NCI-H82 (cell line): ENCODE measurements at places on chromosomes 7 and 10.

- no peak for DNase-seq
Measured at GRCh38 chr10:130780763-130781162, 530.8 kb downstream of the TCERG1L start.

DNA sequence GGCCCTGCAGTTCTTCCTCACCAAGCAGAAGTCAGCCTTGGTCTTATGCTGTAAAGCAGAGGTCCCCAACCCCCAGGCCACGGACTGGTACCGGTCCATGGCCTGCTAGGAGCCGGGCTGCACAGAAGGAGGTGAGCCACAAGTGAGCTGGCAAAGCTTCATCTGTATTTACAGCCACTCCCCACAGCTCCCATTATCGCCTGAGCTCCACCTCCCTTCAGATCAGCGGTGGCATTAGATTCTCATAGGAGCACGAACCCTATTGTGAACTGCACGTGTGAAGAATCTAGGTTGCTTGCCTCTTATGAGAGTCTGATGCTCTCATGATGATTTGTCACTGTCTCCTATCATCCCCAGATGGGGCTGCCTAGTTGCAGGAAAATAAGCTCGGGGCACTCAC is 87.6 kb upstream of the NEBL start:
- peak; percentile 34 for DNase-seq

DNA sequence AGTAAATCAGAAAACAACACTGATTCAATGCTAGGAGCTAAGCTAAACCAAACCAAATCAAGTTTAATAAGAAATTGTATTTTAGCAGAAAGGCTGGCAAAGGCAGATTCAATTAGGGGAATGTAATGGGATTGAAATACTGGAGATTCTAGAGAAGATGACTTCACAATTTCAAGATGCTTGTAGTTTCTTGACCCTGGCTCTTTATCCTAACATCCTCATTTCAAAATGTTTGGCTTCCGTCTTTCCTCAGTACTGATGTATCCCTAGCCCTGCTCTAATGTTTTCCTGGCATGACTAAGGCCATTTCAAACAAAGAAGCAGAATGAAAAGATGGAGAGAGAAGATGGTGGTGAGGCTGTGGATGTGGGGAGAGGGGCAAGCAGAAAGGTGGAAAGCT is 2.7 kb upstream of the JCAD start:
- DNase-seq, result no peak

- DNase-seq, result no peak
Measured at GRCh38 chr7:85595750-85596178, 408.9 kb upstream of the SEMA3D start.

- DNase-seq, result no peak
Measured at GRCh38 chr7:133724694-133725093, 402.4 kb upstream of the LRGUK start.

- DNase-seq, result no peak
Measured at GRCh38 chr7:45157286-45157652, 322 bp upstream of the RAMP3 start.

GRCh38 chr10:59212301-59212798 is 35.9 kb downstream of the PHYHIPL start:
- peak; percentile 42 for DNase-seq

GRCh38 chr10:71312811-71313789 is 6.0 kb upstream of the SLC29A3 start:
- peak; percentile 72 for DNase-seq

DNA sequence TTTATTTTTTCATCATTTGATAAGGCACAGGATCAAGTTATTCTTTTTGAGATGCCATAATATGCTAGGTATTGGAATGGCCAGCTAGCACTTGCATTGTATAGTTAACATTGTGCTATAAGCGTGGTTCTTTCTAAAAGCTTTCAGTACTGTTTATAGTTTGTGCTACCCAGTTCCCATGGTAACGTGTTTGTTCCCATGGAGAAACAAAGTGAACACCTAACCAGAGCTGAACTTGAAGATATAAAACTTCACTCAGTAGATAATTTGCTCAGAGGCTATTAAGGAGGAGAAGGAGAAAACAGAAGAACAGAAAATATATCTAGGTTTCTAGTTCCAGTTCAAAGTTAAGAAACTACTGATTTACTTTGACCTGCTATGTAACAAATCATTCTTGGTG is 23.6 kb upstream of the ITGB8 start:
- DNase-seq, result no peak

DNA sequence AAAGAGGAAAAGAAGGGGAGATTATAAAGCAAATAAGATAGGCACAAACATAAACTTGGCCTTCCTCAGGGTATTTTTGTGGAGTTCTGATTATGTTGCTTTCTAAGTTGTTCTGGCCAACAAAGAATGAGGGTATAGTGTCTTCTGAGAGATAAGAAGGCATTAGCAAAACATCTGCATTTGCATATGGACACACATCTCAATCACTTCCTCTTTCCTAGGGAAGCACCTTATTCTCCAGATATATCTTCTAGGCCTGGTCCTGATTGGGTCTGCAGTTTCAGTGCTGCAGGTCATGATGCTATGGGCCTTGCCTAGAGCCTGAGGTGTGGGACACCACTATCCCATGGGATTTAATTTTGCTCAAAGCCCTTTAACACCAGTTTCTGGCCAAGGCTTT is 308.8 kb upstream of the PHYHIPL start:
- no peak for DNase-seq

GRCh38 chr10:132300582-132300981 is 7.2 kb downstream of the STK32C start:
- DNase-seq, result no peak

DNA sequence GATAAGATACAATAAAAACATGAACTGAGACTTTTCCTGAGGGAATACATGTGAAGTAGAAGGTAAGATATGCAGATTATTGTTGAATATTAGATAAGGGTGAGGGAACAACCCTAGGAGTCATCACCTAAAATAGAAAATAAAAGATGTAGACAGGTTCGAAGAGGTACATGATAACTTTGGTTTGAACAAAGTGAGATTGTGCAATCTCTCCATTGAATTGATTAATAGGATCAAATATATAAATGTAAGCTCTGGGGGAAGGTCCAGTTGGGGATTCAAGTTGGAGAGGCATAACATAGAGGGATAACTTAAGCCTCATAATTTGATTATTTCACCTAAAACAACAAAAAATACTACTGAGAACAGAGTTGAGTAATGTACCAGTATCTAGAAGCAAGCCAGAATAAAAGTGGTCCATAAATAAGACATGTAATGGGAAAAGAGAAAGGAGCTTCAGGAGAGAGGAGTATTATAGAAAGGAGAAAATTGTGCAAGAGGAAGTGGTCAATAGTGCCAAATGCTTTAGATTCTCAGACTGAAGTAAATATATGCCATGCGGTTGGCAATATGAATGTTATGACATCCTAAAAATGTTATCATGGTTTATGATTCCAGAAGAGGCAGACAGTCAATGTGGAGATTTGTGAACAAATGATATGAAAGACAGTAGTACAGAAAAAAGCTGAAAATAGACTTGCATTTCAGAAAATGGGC is 282.3 kb upstream of the CHRM2 start:
- no peak for DNase-seq

DNA sequence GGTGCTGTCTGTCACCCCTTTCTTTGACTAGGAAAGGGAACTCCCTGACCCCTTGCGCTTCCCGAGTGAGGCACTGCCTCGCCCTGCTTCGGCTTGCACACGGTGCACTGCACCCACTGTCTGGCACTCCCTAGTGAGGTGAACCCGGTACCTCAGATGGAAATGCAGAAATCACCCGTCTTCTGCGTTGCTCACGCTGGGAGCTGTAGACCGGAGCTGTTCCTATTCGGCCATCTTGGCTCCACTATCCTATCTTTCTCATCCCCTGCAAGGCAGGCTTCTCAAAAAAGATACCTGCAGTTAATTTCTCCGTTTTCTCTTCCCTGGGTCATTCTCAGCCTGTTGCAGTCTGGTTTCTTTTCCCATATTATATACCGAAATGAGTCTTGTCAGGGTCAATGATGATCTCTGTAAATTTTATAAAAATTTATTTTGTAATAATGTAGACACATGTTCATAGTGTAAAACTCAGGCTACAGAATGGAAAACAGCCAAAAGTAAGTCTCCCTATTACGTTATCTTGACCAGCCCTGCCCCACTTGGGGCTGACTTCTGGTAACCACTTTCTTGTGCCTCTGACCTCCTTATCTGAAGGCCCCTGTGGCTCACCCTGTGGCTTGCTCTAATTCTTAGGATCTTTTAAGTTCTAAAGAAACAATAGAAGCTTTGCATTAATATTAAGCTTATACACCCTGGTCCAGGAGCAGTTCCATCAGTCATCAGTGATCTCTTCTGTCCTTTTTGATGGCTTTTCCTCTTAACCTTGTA is 20.7 kb downstream of the BLVRA start:
- DNase-seq, result no peak

- peak; percentile 81 for DNase-seq
Measured at GRCh38 chr7:81845744-81846241, 75.9 kb upstream of the HGF start.

DNA sequence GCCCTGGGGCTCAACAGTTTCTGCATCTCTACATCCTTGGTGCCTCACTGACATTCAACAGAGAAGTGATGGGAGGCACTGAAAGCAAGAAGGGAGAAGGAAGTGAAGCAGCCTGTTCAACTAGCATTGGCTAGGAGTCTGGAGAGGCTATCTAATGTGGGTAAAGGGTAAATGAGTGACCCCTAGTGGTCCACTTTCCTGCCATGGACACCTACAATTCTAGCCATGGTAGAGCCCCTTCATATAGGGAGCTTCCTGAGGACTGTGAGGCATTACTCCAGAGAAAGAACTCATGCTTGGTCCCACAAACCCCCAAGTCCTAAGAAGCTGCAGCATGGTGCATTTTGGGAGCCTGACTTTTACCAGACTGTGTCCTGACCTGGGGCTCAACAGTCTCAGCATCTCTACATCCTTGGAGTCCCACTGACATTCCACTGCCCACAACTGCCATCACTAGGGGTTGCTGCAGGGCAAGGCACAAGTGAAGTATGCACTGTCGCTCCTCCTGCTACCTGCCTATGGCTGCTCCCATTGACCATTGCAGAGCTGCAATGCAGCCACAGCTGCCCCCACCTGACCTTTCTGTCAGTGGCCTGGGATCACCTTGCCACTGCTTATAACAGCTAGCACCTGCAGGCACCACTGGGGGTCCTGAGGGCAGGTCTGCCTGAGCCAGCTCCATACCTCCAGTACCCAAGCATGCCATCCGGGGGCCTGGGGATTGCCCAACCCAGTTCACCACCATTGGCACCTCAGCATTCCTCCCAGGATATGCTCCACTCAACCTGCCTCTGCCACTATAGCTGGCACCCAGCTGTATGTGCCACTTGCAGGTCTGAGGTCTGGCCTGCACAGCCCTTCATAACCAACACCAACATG is 44.1 kb upstream of the CDK6 start:
- peak; percentile 68 for DNase-seq

DNA sequence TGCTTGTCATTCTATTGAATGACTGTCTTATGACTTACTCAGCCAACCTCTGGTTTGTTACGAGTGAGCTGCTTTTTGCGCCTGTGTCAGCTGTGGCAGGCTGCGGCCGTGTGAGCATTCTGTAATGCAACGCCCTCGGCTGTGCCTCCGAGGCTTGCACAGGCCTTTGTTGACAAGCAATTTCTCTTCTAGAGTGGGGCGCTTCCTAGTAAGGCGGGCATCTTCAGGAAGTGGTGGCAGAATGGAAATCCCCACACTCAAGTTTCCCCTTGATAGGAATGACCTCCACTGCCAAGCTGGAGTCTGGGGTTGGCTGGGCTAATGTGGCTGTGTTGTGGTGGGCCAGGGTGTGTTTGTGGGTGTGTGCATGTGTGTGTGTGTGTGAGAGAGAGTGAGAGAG is 20.2 kb upstream of the TMEM178B start:
- DNase-seq, result no peak

DNA sequence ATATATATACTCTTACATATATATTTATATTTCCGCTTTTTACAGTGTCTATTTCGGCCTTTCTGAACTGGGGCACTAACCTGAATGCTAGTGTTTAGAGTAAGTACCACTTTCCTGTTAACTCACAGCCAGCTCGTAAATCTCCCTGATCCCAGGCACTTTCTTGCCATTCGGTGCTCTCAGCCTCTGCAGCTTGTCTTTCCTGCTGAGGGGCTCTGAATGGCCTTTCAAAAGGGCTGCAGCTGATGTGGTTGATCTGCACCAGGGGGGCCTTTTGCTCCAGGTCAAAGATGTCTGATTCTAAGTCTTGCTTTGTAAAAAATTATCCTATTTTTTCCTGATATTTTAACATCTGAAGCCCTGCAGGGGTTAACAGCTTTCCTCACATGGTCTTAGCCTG is 25.5 kb upstream of the HPS1 start:
- peak; percentile 27 for DNase-seq

DNA sequence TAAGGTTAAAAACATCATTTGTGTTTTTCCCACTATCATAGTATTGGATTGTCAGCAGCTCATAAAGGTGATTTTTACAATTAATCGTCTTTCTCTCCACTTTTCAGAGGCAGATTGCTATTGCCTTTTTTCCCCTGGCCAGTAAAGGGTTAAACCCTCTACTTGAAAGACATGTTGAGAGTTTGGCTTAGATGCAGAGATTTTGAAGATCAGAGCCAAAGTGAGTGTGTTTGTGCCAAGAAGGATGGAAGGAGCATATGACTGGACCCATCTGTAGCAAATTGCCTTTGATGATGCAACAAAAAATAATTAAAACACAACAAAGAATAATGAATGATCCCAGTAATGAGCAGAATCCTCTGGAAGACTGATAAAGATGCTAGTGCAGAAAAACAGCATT is 373.1 kb downstream of the MALRD1 start:
- DNase-seq, result no peak

- DNase-seq, result no peak
Measured at GRCh38 chr10:13717936-13718772, 131.4 kb downstream of the PRPF18 start.

DNA sequence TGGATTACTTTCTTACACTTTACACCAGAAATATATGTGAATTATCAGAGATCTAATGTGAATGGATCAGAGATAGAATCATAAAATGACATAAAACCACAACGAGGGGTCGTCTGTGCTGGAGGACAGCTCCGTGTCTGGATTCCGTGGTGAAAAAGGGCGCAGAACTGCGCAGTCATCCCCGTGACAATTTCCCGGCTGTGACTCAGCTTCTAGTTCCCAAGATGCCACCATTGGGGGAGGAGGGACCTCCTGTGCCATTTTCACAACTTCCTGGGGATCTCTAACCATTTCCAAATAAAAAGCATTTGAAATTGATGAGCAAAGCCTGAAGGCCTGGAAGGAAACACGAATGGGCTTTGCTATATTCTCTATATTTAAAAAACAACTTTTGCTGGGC is 72.1 kb downstream of the PDGFA start:
- DNase-seq, result no peak

DNA sequence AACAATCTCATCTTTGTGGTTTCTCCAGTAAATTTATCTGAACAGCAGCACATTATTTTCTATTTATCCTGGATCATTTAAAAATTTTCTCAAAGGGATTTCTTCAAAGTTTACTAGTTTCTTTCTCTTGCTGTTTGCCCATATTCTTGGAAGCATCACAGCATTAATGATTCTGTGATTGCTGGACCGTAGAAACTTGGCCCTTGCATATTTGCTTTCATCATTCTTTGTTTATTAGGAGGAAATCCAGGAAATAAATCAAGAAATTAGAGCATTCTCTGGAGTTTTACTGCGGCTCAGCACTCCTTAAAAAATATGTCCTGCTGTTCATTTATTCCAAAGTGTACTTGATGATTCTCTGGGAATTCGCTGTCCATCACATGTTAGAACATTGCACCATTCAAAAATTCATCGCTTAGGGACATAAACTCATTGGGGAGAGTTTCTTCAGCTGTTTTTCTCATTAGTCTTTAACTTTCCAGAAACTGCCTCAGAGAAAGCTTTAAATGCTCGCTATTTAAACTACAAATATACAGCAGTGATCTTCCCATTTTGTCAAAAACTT is 264.0 kb upstream of the CDC14C start:
- DNase-seq, result no peak
